ENCODE measurements at places on chromosomes 1 and 21. TPM values are rescaled to one million over a fixed set of nuclear protein-coding genes. Genes with fewer than 3 reads are reported as not detected.

CCDC190 gene
- total RNA-seq = 0.14 TPM

LRRC8C gene
- total RNA-seq = 1.00 TPM

- DNase-seq = no peak
Observed at GRCh38 chr1:38197312-38198061, 150.9 kb upstream of the POU3F1 start.

- DNase-seq = no peak
Observed at GRCh38 chr1:201748335-201748734, 80.6 kb upstream of the IPO9 start.

DNA sequence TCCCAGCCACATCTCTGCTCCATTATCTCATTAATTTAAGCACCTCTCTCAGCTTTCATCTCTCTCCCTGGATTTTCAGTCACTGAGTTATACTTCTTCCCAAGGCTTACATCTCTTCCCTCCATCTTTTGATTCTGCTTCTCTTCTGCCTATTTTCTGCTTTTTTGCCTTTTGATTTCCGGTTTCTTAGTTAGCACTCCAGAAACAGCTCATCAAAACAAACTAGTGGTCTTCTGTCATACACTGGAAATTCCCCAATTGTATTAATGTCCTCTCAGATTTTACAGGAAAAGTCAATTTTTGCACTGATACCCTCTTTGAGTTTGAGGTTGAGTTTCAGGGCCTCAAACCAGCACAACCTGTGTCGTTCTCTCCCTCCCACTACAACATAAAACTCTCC lies 1.5 kb downstream of the LCE3E start:
- no peak for DNase-seq

DNA sequence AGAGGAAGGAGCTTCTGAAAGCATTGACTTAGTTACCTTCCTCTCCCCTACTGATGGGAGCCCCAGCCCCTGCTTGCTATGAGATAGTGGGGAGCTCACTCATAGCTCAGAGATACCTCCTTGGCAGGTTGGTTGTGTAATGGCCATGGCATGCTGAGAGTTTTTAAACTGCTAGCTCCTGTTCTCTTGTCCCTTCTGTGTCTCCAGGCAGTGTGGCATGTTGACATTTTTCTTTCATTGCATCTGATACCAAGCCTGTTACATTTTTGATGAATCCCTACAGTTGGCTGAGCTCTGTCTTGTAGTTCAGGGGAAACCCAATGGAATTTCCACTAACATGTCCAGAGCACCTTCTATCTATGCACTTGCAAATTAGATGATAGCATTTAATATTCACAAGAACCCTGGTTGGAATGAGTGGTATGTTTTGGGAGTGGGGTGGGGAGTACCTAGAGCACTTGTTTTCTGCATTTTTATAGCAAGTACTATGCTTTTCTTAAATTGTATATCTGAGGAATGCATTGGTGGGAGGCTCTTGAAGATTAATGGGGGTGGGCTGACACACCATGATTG lies 39.1 kb upstream of the EFCAB14 start:
- DNase-seq = no peak

GRCh38 chr21:37877888-37878684 lies 38.2 kb downstream of the KCNJ6 start:
- no peak for DNase-seq

DNA sequence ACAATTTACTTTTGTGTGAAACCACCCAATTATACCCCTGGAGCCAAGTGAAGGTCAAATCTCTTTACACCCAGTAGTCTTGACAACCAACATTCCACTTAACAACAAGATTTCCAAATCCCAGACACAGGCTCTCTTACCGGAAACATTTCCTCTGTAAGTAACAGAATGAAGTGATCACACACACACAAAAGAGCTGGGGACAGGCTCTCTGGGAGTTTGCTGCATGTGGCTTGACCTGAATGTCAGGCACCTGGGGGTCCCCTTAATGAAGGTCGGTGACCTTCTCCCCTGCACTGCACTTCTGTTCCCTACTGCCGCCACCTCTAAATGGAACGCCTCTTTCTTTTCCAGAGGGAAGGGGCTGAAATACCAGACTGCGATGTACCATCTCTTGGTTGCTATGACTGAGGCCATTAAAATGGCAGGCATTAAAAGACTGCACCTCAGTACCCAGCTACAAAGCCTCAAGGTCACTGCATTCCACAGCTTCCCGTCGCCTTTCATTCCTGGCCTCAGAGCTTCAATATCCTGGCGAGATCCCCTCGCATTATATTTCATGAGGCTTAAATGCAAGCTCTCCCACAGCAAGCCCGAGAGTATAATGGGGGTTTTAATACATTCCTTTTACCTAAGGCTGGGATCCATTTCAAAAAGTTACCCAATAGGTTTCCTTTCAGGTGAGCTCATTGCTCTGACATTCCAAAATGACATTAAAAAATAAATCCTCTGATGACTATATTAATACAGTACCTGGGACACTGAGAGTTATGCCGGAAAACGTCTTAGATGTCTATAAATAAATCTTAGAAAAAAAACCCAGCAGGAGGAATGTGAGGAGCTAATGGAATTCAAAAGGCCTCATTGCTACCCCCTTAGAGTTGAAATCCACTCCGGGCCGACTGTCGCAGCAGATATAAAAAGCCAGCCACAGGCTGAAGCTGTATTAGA lies 90.9 kb upstream of the DIRAS3 start:
- no peak for DNase-seq

GRCh38 chr1:29282924-29283803 lies 46.8 kb downstream of the PTPRU start:
- no peak for DNase-seq
